SJSA1 (cell line): ENCODE measurements at places on chromosomes 6 and 20. TPM values are rescaled to one million over a fixed set of nuclear protein-coding genes. Genes with fewer than 3 reads are reported as not detected.

ZNF311 gene
- total RNA-seq = not detected in 2 replicates

MYBL2 gene
- 73.6 and 80.8 TPM in 2 replicates for total RNA-seq

SSTR4 gene
- total RNA-seq = not detected in 2 replicates

RALY gene
- total RNA-seq = 120 and 160 TPM in 2 replicates

USP49 gene
- total RNA-seq = 1.0 and 2.3 TPM in 2 replicates

COX4I2 gene
- not detected in 2 replicates for total RNA-seq

KCNK16 gene
- total RNA-seq = not detected in 2 replicates

C4B gene
- 0.28 and 1.5 TPM in 2 replicates for total RNA-seq

SLC22A23 gene
- total RNA-seq = 0.53 and 2.7 TPM in 2 replicates

C6orf132 gene
- not detected in 2 replicates for total RNA-seq

BLTP3A gene
- total RNA-seq = 2.8 and 5.4 TPM in 2 replicates

MLN gene
- total RNA-seq = not detected in 2 replicates

CCDC170 gene
- total RNA-seq = 0.61 and 2.4 TPM in 2 replicates

KCNQ2 gene
- not detected in 2 replicates for total RNA-seq

PNLDC1 gene
- not detected in 2 replicates for total RNA-seq
